ENCODE measurements at places on chromosomes 13 and 19.

DNA sequence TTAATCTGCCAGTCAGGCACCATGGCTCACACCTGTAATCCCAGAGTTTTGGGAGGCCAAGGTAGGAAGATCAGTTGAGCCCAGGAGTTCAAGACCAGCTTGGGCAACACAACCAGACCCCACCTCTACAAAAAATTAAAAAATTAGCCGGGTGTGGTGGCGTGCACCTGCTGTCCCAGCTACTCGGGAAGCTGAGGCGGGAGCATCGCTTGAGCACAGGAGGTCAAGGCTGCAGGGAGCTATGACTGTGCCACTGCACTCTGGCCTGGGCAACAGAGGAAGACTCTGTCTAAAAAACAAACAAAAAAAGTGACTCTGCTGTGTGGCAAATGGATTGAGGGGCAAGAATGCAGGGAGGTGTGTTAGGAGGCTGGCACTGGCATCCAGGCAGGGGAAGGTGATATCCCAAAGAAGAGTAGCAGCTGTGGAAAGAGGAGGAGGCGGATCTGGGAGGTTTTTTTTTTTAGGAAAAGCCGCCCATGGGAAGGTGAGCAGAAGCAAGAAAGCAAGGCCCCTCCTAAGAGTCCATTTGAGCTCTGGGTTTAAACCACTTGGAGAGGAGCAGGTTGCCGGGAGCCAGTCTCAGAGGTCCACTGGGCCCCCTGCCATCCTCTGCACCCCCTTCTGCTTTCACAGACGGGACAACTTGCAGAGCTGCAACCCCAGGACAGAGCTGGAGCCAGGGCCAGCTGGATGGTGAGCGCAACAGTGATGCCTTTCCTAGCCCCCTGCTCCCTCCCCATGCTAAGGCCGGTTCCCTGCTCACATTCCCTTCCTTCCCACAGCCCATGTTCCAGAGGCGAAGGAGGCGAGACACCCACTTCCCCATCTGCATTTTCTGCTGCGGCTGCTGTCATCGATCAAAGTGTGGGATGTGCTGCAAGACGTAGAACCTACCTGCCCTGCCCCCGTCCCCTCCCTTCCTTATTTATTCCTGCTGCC is 2.1 kb downstream of the HAMP start:
- DNase-seq, result no peak

DNA sequence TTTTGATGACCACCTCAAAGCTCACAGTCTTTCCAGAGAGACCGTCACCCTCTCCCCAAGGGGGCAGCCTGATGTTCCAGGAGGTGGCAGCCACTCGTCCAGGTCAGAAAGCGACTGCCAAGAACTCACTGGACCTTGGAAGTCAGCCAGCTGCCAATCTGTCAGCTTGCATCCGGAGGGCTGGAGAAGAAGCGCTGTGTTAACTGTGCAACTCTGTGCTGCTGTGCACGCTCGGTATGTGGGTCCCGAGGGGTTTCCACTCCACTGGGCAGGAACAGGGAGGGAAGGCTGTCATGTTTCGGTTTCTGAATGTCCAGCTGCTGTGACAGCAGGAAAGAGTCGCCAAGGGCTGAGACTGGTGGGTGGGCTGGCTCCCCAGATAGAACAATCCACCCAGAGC is 89.2 kb downstream of the CACNA1A start:
- no peak for DNase-seq

DNA sequence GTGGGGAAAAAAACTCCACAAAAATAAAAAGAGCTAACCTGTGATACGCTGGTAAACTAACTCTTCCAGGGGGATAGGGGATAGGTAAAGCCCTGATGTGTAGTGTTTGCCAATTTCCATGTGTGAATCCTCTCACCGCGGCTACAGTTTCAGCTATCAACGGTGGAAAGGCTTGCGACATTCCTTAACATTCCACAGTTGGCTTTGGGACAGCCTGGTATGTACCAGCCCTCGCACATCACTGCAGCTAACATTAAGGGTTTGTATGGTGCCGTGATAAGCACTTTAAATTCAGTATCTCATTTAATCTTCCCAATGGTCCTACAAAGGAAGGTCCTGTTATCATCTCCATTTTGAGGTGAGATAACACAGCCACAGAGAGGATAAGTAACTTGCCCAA is 112.4 kb downstream of the KATNAL1 start:
- DNase-seq, result no peak

GRCh38 chr19:6739390-6739882 is at the start of gene TRIP10:
TRIP10 (plus strand) TSS chr19:6739680; CDS start chr19:6739762, 82 bp downstream.
- no peak for DNase-seq

GRCh38 chr19:48967346-48968178 is 2.5 kb downstream of the FTL start:
- DNase-seq, result no peak

- DNase-seq, result no peak
Measured at GRCh38 chr13:70203661-70204229, 95.5 kb upstream of the KLHL1 start.

- no peak for DNase-seq
Measured at GRCh38 chr19:3464587-3465235, 15.6 kb downstream of the SMIM24 start.

GRCh38 chr13:40558656-40559055 is 107.8 kb downstream of the FOXO1 start:
- DNase-seq, result peak; percentile 50

DNA sequence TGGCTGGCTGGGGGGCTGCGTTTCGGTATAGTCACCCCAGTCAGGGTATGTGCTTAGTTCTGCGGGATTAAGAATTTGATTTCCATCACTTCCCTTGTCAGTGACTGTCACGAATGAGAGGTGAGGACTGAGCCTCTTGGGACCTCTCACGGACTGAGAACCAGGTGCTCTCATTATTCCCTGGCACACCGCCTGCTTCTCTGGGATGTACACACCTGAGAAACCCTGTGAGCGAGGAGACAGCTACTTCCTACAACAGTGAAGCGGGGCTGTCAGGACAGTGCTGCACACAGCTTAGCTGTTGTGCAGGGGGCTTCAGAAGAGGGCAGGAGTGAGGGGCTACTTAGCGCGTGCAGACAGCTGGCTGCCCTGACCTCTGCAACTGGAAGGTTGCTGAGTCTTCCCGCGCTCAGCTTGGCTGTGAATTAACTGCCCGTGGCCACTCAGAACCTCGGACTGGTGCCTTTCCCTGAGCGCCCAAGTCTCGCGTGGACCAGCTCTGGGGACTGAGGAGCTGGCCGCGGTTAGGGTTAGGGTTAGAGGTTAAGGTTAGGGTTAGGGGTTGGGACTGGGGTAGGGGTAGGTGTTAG is 65.3 kb upstream of the MCF2L start:
- DNase-seq, result no peak

- no peak for DNase-seq
Measured at GRCh38 chr19:41362143-41362847, 1.7 kb downstream of the B9D2 start.

DNA sequence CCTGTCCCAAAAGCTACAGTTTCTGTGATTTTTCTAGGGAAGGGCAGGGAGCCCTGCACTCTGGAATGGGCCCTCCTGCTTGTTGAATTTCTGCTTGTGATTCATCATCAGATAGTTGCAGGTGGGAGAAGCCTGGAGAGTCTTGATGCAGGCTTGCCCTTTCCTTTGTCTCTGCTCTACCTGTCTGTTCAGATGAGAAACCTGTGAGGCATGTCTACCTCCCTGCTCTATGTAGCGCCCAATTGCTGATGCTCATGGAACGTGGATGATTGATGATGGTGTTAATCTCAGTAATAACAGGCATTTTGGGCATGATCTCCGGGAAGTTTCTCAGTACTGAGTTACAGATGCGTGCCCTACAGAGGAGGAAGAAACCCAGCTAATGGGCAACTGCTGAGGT is 10.9 kb upstream of the CBY2 start:
- DNase-seq, result no peak

- no peak for DNase-seq
Measured at GRCh38 chr19:3024870-3025548, 4.1 kb downstream of the TLE2 start.

- DNase-seq, result no peak
Measured at GRCh38 chr19:5292822-5293611, 47.6 kb downstream of the PTPRS start.

DNA sequence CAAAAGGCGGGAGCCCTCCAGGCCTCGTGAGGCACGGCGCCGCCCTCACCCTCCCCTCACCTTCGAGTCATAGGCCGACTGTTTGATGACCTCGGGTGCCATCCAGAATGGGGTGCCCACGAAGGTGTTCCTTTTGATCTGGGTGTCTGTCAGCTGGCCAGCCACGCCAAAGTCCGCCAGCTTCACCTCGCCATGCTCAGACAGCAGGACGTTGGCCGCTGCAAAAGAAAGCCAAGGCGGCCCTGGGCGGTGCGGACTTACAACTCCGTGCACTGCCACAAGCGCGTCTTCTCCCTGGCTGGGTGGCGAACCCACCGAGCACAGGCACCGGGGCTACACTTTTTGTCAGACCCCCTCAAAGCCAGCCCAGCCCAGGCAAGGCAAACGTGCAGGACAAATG is 102.1 kb downstream of the STK24 start:
- DNase-seq, result no peak

- no peak for DNase-seq
Measured at GRCh38 chr13:63449550-63449949, 2033.9 kb upstream of the PCDH20 start.

GRCh38 chr13:71851498-71852409 is 15.2 kb downstream of the DACH1 start:
- DNase-seq, result no peak

GRCh38 chr19:31530781-31531180 is 181.5 kb upstream of the TSHZ3 start:
- no peak for DNase-seq

- DNase-seq, result peak; percentile 74
Measured at GRCh38 chr19:47723581-47723940, 10.3 kb downstream of the EHD2 start.

- DNase-seq, result no peak
Measured at GRCh38 chr13:51681037-51681678, 96.9 kb downstream of the WDFY2 start.

DNA sequence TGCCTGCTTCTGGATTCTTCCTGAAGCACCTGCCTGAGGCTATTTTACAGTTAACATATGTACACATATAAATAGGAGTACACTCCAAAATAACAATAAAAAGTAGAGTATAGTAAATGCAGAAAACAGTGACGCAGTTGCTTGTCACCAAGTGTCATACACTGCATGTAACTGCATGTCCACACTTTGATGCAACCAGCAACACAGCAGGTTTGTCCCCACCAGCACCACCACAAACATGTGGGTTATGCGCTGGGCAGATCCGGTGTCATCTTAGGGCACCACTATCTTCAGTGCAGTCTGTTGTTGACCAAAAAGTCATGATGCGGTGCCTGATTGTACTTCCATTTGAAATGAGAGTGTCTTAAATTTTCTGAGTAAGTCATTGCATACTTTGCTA is 51.3 kb downstream of the COL4A2 start:
- DNase-seq, result no peak

GRCh38 chr13:29760544-29760943 is 89.9 kb downstream of the UBL3 start:
- DNase-seq, result no peak

DNA sequence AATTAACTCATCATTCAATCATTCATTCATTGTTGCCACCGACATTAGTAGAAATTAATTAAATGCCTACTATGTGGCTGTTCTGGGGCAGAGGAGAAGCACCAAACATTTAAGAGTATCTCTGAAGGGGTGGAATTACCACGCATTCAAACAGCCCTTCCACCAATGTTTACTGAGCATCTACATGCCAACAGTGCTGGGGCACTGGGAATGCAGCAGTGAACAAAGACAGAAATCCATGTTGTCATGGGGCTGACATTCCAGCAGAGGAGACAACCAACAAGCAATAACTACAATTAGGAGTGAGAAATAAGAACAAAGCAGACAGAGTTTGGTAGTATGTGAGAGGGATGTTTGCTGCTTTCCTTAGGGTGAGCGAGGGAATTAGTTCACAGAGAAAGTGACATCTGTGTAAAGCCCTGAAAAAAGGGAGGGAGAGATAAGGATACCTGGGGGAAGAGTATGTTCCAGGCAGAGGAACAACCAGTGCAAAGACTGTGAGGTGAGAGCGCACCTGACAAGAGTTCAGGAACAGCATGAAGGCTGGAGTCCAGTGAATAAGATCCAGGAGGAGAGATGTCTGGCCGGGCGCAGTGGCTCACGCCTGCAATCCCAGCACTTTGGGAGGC is 1.3 kb upstream of the PAK4 start:
- no peak for DNase-seq

DNA sequence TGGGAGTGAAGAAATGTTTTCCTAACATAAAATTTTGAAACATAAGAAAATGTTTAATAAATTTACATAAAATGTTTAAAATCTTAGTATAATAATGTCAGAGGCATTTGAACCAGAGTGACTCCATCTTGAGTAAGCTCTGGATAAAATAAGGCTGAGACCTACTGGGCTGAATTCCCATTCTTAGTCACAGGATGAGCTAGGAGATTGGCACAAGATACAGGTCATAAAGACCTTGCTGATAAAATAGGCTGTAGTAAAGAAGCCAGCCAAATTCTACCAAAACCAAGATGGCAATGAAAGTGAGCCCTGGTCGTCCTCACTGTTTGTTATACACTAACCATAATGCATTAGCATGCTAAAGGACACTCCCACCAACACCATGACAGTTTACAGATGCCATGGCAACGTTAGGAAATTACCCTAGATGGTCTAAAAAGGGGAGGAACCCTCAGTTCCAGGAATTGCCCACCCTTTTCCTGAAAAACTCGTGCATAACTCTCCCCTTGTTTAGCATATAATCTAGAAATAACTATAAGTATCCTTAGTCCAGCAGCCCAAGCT is 1184.0 kb downstream of the UQCRFS1 start:
- DNase-seq, result no peak

DNA sequence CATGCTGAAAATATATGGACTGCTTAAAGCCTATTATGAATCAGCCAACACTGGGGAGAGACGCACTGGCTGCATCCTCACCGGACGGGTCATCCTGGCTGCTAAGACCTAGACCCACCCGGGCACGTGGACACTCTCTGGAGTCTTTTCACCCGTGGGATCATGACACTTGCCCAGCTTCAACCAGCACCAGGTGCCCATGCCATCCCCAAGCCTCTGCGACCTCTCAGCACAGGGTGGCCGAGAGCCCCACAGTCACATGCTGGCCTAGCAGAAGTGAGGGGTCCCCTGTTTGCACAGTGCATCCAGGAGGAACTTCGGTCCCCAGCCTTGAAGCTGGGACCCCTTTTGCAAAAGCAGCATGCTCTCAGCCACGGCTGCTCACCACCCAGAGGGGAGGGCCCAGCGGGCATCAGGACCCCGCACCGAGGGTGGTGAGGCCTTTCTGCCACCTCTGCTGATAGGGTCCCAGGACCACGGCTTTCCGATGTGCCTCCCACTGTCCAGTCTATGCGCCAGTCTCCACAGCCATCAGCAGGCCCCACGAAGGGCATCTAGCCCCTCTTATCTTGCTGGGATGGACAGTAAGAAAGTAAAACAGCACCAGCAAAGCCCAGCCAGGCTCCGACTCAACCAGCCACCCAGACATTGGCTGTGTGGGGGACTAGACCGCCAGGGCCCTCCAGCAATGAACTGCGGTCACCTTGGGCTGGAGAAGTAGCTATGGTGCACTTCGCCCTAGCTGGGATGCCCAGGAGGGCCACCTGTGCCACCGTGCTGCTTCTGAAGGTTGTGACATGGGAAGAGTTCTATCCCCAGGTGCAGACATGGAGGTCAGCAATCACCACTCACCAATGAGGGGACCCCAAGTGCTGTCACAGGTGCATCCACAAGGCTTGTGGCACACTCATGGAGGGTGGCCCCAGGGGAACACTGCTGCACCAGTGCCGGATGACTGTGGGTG is 73.1 kb downstream of the CEBPG start:
- DNase-seq, result no peak

Measured in GF-D8 (cell line).